SJSA1 (cell line): ENCODE measurements at places on chromosomes 2 and 18. TPM values are rescaled to one million over a fixed set of nuclear protein-coding genes. Genes with fewer than 3 reads are reported as not detected.

MC5R gene
- total RNA-seq, result not detected in 2 replicates

LPIN1 gene
- 19.1 and 19.4 TPM in 2 replicates for total RNA-seq

TOGARAM2 gene
- total RNA-seq, result 0.03 TPM in 1 of 2 replicates, not detected in the other

IAH1 gene
- 89.3 and 121 TPM in 2 replicates for total RNA-seq

DOK6 gene
- not detected in 2 replicates for total RNA-seq

DGKD gene
- 9.7 and 16.0 TPM in 2 replicates for total RNA-seq

AQP4 gene
- not detected in 2 replicates for total RNA-seq

CCDC121 gene
- total RNA-seq, result 2.4 and 2.9 TPM in 2 replicates

EFEMP1 gene
- 283 and 287 TPM in 2 replicates for total RNA-seq

LBX2 gene
- total RNA-seq, result 0.18 and 1.6 TPM in 2 replicates

BCL11A gene
- total RNA-seq, result 0.03 and 0.13 TPM in 2 replicates

SNRNP27 gene
- total RNA-seq, result 130 and 195 TPM in 2 replicates

GRB14 gene
- total RNA-seq, result not detected in 2 replicates

CMPK2 gene
- total RNA-seq, result 0.55 and 3.1 TPM in 2 replicates

C2orf49 gene
- 18.6 and 19.6 TPM in 2 replicates for total RNA-seq

STEAP3 gene
- total RNA-seq, result 19.3 and 33.2 TPM in 2 replicates

PSD4 gene
- 1.7 and 3.2 TPM in 2 replicates for total RNA-seq

CRYGC gene
- not detected in 2 replicates for total RNA-seq

WNT6 gene
- not detected in 2 replicates for total RNA-seq

MAP3K19 gene
- 0.08 TPM in 1 of 2 replicates, not detected in the other for total RNA-seq

SOWAHC gene
- total RNA-seq, result 11.7 and 18.5 TPM in 2 replicates

PLCL1 gene
- total RNA-seq, result 0.03 TPM in 1 of 2 replicates, not detected in the other

LOXHD1 gene
- not detected in 2 replicates for total RNA-seq

ARHGAP28 gene
- 0.41 and 1.9 TPM in 2 replicates for total RNA-seq

CPLX4 gene
- not detected in 2 replicates for total RNA-seq

PIEZO2 gene
- total RNA-seq, result 4.2 and 5.5 TPM in 2 replicates

SPATA3 gene
- total RNA-seq, result not detected in 2 replicates

ALKAL2 gene
- total RNA-seq, result not detected in 2 replicates

FAM161A gene
- total RNA-seq, result 1.3 and 2.5 TPM in 2 replicates

GALNT1 gene
- total RNA-seq, result 117 and 121 TPM in 2 replicates

SATB2 gene
- 4.9 and 11.0 TPM in 2 replicates for total RNA-seq

HJURP gene
- 73.2 and 81.4 TPM in 2 replicates for total RNA-seq

SULT1C3 gene
- not detected in 2 replicates for total RNA-seq

FAM228B gene
- total RNA-seq, result 4.4 and 5.1 TPM in 2 replicates

RNF152 gene
- 15.0 and 18.0 TPM in 2 replicates for total RNA-seq

WNT10A gene
- total RNA-seq, result not detected in 2 replicates

ZSWIM2 gene
- not detected in 2 replicates for total RNA-seq

SERPINB12 gene
- total RNA-seq, result not detected in 2 replicates

DSC3 gene
- total RNA-seq, result 13.9 and 20.0 TPM in 2 replicates

IL36B gene
- not detected in 2 replicates for total RNA-seq

ACOXL gene
- not detected in 2 replicates for total RNA-seq

PRKRA gene
- 54.0 and 80.1 TPM in 2 replicates for total RNA-seq

CCDC68 gene
- 0.03 TPM in 1 of 2 replicates, not detected in the other for total RNA-seq

LRRC30 gene
- not detected in 2 replicates for total RNA-seq

MTCL1 gene
- total RNA-seq, result 36.7 and 47.7 TPM in 2 replicates

UGT1A4 gene
- not detected in 2 replicates for total RNA-seq

ICOS gene
- not detected in 2 replicates for total RNA-seq

SLC11A1 gene
- 0.05 TPM in 1 of 2 replicates, not detected in the other for total RNA-seq

MBD5 gene
- 6.5 and 12.6 TPM in 2 replicates for total RNA-seq

RALB gene
- total RNA-seq, result 63.1 and 84.7 TPM in 2 replicates

KRCC1 gene
- total RNA-seq, result 52.3 and 62.7 TPM in 2 replicates

SNORC gene
- total RNA-seq, result 0.22 and 0.32 TPM in 2 replicates

ANAPC1 gene
- 47.9 and 52.6 TPM in 2 replicates for total RNA-seq

FOXD4L1 gene
- total RNA-seq, result not detected in 2 replicates

HOXD9 gene
- 1.8 TPM in 2 replicates for total RNA-seq

OXER1 gene
- total RNA-seq, result not detected in 2 replicates
